ENCODE measurements at places on chromosomes 13 and 19.
A peak's percentile ranks its signal among the peaks of the same experiment; 100 is the strongest.

- DNase-seq: no peak
These were observed 220.5 kb downstream of the TM9SF2 start for GRCh38 chr13:99721606-99722337.

DNA sequence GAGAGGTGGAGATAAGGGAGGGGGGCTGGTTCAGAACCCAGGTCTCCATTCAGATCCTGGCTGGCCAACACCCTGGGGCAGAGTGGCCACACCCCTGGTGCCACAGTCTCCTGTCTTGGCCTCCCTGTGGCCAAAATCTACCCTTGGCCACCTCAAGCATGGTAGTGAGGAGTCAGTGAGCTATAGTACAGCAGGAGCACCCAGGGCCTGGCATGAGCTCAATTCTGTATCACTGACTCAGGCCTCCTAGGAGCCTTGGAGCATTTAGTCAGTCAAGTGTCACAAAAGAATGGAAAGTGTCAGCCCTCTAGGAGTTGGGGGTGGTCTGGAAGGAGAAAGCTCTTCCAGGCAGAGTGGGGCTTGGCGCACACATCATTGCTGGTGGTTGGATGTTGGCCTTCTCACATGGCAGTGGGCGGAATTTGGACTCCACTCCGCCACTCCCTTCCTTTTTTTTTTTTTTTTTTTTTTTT is 6.6 kb upstream of the CD79A start:
- DNase-seq: no peak

- DNase-seq: no peak
These were observed 863.9 kb upstream of the GPC6 start for GRCh38 chr13:92362717-92363116.

DNA sequence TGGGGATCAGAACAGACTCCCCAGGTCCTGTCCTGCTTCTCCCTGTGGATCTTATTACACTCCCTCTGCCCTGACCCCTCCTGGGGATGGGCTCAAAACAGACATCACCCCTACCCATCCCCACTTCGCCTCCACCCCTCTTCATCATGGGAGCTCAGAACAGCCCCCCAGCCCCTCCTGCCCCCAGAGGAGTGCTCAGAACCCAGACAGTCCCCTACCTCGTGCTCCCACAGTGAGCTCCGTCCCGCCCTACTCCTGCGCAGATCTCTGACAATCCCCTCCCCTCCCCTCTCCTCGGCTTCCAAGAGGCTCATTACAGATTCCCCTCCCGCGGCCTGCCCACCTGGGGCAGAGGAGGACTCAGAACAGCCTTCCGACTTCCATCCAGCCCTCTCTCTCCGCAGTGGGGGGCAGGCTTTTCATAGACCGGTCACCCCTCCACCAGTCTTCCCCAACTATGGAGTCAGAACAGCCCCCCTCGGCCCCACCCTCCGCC is 6.1 kb downstream of the NXNL1 start:
- no peak for DNase-seq

GRCh38 chr13:100633461-100633860 is 41.1 kb downstream of the TMTC4 start:
- DNase-seq: no peak

DNA sequence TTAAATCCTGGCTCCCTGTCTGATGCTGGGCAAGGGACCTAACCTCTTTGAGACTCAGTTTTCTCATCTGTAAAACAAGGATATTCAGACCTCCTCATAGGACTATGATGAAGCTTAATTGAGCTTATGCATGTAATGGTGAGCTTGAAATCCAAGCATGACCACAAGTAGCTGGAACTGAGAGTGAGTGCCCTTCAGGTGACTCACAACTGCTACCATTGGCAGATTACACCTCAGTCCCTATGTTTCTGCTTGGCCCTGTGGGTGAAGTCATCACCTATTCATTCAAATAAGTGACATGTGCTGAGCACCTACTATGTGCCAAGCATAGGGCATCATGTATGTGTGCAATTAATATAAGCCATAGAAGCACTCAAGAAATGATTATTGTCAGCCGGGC is 25.7 kb downstream of the NOVA2 start:
- no peak for DNase-seq

DNA sequence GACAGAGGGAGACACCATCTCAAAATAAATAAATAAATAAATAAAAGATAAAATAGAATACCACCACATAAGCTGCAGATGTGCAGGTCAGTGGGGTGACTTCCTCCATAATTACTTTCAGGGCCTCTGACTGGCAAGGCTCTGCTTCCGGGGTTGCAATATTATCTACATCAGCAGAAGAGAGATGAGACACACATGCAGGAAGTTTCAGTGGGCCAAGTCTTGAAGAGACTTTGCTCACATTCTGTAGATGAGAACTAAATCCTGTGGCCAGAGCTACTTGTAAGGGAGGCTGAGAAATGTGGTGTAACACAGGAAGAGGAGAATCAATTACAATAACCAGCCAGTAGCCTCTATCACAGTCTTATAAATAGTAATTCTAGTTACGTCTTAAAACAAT is 89.9 kb upstream of the MAB21L1 start:
- no peak for DNase-seq

GRCh38 chr13:76160961-76161925 is 525.1 kb downstream of the LMO7 start:
- no peak for DNase-seq

- no peak for DNase-seq
These were observed 6.0 kb downstream of the SMARCA4 start for GRCh38 chr19:10966809-10967208.

DNA sequence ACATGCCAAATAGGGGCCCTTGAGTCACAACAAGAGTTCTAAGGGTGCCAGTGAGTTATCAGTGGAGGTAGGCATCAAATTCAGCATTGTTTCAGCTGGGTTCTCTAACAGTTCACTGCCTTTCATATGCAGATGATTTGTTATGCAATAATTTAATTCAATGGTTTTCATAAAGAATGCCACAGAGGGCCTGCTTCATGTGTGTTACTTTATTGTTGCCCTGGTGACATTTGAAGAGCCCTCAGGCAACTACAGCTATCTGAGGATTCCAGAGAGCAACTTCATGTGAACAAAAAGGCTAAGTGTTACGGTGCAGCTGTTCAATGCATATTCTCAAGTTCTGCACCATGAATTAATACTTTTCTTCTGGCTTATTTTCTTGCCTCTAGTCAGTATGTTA is 43.1 kb upstream of the STARD13 start:
- DNase-seq: no peak

DNA sequence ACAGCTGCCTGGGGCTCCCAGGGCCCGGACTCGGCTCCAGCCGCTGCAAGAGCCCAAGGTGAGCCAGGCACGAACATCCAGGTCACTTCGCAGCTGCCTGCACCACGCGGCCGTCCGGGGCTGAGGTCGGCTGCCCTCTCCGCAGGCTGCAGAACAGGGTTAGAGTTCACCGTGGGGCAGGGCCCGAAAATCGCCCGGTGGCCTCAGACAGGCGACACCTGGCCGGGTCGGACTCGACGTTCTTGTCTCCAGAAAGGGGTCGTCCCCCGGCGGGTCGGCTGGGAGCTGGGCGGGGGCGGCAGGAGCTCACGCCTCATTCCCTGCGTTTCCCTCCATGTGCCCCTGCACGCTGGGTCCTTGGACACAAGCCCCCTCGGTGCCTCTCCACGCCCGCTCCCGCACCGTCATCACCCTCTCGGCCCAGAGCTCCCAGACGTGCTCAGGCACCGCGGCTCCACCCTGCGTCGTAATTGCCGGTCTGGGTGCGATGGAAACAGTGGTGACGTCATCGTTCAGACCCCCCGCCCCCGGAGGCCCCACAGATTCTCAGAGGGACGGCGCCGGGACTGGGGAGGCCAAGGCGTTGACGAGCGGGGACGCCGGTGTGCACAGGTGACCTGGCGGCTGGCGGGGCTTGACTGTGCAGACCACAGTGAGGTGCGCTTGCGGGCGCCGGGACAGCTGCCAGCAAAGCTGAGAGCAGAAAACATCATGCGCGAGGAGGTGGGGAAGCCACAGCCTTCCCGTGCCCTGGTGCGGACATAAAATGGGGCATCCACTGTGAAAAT is 4.0 kb upstream of the GRIN3B start:
- peak; percentile 49 for DNase-seq

DNA sequence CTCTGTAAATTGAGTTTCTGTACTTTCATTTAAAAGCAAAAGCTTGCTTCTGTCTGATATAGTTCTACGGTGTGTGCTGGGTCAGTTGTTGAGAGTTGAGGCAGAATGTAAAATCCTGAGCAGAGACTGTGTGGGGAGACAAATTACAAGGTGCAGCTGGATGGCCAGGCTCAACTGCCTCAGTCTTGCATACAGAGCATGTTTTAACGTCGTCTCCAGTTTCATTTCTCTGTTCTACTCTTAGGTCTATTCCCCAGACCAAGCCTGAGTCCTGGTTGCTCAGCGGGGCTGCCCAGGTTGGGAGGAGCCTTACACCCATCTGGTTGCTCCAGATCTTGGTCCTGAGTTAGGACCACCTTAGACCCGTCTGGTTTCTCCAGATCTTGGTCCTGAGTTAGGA is 54.4 kb upstream of the MEDAG start:
- no peak for DNase-seq

DNA sequence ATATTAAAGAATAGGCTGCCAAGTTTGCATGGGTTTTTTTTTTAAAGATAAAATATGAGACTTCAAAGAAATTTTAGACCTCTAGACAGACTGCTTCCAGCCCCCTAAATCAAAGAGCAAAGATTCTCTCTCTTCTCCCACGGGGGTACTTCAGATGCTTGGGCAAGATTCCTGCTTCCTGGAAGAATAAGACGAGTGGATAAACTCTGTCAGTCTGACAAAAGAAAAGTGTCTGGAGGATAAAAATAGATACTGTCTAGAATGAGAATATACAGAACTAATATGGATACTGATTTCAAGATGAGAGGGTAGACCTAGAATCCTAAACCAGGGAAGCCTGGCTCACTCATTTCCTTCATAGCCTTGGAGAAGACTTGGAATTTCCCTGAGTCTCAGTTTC is 435.1 kb downstream of the FOXO1 start:
- DNase-seq: no peak

- no peak for DNase-seq
These were observed 615 bp upstream of the ZNF135 start for GRCh38 chr19:58058467-58058866.

DNA sequence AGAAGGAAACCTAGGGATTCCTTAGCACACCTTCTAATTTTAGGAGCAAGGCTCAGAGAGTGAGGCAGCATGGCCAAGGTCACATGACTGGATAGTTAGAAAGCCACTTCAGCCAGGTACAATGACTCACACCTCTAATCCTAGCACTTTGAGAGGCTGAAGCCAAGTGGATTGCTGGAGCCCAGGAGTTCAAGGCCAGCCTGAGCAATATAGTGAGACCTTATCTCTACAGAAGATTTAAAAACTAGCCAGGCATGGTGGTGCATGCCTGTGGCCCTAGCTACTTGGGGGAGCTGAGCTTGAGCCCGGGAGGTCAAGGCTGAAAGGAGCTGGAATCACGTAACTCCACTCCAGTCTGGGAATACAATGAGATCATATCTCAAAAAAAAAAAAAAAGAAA is 69.2 kb downstream of the TEX26 start:
- no peak for DNase-seq

- no peak for DNase-seq
These were observed 15.6 kb upstream of the NANOS3 start for GRCh38 chr19:13861392-13861713.

- DNase-seq: no peak
These were observed 23.3 kb upstream of the TMEM255B start for GRCh38 chr13:113735750-113736149.

- DNase-seq: no peak
These were observed 139.4 kb downstream of the HS6ST3 start for GRCh38 chr13:96229356-96229755.

- DNase-seq: no peak
These were observed 7.1 kb downstream of the SERTM1 start for GRCh38 chr13:36680913-36681312.

- DNase-seq: no peak
These were observed 33.3 kb upstream of the MUC16 start for GRCh38 chr19:9043524-9043923.

- no peak for DNase-seq
These were observed 5.3 kb downstream of the FAM187B start for GRCh38 chr19:35223084-35223790.

GRCh38 chr19:31627620-31628365 is 278.6 kb upstream of the TSHZ3 start:
- no peak for DNase-seq

GRCh38 chr19:51427201-51427600 is 9.8 kb upstream of the SIGLEC10 start:
- no peak for DNase-seq

DNA sequence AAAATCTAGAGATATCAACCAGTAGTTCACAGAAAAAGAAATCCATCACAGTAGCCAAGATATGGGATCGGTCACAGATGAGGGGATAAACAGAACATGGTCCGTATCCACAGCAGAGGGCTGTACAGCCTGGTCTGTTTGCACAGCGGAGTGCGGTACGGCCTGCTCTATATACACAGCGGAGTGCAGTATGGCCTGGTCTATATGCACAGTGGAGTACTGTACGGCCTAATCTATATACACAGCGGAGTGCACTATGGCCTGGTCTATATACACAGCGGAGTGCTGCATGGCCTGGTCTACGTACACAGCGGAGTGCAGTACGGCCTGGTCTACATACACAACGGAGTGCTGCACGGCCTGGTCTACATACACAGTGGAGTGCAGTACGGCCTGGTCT is 43.0 kb upstream of the MCF2L start:
- DNase-seq: no peak

DNA sequence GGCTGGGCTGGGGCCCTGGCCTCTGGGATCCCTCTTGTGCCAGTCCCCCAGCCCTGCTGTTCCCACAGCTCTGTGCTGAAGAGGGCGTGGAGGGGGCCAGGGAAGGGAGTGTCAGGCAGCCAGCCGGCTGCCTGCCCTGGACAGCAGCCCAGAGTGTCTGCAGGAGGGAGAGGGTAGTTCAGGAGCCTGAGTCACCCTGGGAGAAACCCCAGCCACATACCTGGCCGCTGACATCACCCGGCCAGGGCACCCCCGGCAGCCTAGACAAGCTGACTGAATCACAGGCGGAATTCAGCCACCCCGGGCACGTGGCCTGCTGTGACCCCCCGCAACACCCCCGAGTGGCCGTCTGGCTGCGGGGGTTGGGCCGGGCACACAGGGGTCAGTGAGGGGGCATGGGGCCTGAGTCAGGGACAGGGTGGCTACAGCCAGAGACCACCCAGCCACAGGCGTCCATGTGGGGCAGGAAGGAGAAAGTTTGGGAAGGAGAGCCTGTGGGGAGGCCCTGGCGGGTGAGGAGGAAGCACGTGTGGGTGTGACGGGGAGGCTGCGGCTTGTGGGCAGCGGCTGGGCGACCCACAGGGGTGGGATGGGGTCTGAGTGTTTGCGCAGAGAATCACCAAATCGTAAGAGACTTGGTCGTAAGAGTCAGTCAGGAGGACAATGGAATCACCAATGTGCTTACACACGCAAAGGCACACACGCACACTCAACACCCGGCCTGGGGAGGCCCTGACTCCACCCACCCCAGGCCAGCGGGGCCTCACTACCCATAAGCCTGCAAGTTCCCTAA is 11.9 kb upstream of the FOSB start:
- DNase-seq: no peak

GRCh38 chr19:16367261-16367683 is 42.6 kb downstream of the KLF2 start:
- no peak for DNase-seq

- no peak for DNase-seq
These were observed 21.1 kb downstream of the ARL11 start for GRCh38 chr13:49649244-49649962.

All from stimulated activated CD4-positive, alpha-beta T cell treated with anti-CD3 and anti-CD28 coated beads, Interleukin-1b, Interleukin-23, amount 100 ng/mL, for 4 hours (primary cell).